Panc1 (cell line): ENCODE measurements at places on chromosomes 2 and 18. TPM values are rescaled to one million over a fixed set of nuclear protein-coding genes. Genes with fewer than 3 reads are reported as not detected.

Gene PASK
- total RNA-seq = 51.6 TPM

Gene UNC80
- 0.08 TPM for total RNA-seq

Gene GPR35
- 1.3 TPM for total RNA-seq

Gene TFCP2L1
- 4.9 TPM for total RNA-seq

Gene RANBP2
- total RNA-seq = 92.1 TPM

Gene CHRNG
- total RNA-seq = not detected

Gene PKDCC
- total RNA-seq = 14.8 TPM

Gene TNS1
- 0.49 TPM for total RNA-seq

Gene PAX3
- total RNA-seq = not detected

Gene CSRNP3
- total RNA-seq = not detected

Gene IL1R1
- 7.1 TPM for total RNA-seq

Gene SERPINB5
- not detected for total RNA-seq

Gene REEP1
- 0.23 TPM for total RNA-seq

Gene PDIA6
- 271 TPM for total RNA-seq

Gene SLC23A3
- total RNA-seq = 3.3 TPM

Gene SLC14A1
- 1.2 TPM for total RNA-seq

Gene RAX
- not detected for total RNA-seq

Gene NFE2L2
- 104 TPM for total RNA-seq

Gene C2orf66
- total RNA-seq = 0.33 TPM

Gene SPEG
- total RNA-seq = 3.4 TPM

Gene DSG2
- 12.1 TPM for total RNA-seq

Gene TUBA4B
- not detected for total RNA-seq

Gene INHA
- total RNA-seq = 1.2 TPM

Gene MAIP1
- 20.9 TPM for total RNA-seq

Gene C1QL2
- not detected for total RNA-seq
